GM12865 (cell line): ENCODE measurements at places on chromosomes 3 and 15.

GRCh38 chr3:117722856-117723255 lies 1013.3 kb downstream of the TUSC7 start:
- peak; percentile 14 for DNase-seq

DNA sequence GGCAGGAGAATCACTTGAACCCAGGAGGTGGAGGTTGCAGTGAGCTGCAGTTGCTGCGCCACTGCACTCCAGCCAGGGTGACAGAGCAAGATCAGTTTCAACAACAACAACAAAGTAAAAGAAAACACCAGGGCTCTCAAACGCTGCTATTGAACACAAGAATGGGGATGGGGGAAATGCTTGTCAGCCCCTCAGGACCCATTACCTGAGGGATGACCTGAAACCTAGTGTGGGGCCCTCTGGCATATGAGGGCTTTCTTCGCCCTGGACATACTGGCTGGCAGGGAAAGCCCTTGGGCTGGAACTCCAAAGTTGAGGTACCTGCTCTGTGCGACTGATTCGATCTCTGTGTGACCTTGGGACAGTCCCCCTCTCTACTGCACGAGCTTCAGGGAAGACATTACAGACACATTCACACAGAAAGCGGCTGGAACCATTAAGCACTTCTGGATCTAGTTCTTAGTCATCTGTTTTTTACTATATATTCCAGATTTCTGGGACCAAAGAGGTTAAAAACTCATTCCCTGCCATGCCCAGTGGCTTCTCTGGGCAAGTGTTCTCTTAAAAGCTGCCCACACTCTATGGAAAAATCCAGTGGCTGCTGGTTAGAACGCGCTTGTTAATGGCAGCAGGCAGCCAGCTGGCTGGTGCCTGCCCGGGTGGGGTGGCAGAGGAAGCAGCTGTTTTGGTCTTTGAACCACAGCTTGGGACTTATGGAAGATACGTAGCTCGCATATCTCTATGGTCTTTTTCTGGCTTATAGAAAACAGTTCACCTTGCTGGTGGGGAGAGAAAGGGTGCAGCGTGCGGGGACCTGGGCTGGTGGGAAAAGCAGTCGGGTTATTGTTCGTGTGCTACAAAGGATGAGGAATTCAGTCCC lies 57.2 kb downstream of the ATP1B3 start:
- DNase-seq, result no peak

DNA sequence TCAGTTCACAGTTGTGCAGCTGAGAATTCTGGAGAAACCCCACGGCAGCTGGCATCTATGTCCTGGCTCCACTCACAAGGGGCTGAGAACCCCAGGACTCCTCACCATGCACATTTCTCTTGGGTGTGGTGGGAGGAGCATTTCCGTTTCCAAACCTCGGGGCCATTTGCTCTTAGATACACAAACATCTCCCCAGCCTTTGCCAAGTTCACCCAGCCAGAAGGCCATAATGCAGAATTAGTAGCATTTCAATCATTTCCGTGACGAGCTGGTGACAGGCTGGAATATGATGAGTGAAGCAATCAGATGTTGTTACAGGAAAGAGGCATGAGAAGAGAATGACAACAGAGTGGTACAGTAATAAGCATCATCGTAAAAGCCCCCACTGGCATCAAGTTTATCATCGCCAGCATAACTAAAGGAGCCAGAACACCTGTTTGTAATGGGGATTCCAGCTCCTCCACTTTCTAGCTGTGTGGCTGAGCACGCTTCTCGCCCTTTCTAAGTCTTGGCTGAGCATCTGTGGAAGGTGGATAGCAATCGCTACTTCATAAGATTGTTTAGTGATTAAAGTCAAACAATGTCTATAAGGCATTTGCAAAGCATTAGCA lies 82.0 kb downstream of the LIPC start:
- DNase-seq, result no peak

DNA sequence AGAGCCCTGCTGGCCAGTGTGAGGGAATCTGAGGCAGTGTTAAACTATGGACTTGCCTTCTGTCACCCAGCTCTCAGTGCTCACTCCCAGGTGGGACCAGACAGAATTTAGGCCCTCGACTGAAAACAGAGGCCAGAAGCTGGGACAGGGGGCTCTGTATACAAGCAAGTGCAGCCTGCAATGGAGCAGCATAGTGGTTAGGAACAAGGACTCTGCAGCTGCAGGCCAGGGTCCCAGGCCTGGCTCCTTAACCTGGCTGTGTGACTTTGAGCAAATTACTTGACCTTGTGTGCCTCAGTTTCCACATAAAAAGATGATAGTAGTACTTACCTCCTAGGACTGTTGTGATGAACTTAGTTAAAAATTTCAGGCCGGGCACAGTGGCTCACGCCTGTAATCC lies 39.8 kb downstream of the CMTM7 start:
- no peak for DNase-seq

GRCh38 chr3:124699686-124700396 lies 30.4 kb upstream of the UMPS start:
- DNase-seq, result no peak

DNA sequence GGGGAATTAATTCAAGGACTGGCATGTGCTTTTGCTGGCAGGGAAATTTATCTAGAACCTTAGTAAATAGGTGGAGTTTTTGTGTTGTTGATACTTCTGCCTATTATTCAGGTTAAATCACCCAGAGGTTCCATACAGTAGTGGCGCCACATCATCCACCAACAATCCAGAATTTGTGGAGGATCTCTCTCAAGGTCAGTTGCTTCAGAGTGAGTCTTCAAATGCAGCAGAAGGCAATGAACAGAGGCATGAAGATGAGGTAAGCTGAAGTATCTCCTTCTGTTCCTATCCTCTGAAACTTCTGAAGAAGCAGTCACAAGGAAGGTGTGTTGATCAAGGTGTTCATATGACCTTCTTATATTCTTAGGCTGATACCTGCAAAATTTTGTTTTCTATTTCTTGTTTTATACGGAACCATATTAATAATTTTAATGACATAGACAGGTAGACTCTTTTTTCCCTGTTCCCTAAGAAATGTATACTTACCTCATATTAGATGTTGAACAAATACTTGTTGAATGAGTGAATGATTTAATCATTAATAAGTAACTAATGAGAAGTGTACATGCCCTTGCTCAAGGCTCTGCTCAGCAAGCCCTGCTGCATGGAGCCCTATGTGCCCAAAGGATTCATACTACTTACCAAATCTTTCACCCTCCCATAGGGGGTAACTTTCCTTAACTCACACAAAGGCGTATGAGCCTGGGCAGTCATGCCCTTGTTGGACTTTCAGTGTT lies 43.6 kb downstream of the HMG20A start:
- DNase-seq, result no peak

- DNase-seq, result no peak
Observed at GRCh38 chr3:52998771-52999513, 46.9 kb downstream of the SFMBT1 start.

- peak; percentile 73 for DNase-seq
Observed at GRCh38 chr15:70240082-70240481, 142.4 kb upstream of the TLE3 start.

DNA sequence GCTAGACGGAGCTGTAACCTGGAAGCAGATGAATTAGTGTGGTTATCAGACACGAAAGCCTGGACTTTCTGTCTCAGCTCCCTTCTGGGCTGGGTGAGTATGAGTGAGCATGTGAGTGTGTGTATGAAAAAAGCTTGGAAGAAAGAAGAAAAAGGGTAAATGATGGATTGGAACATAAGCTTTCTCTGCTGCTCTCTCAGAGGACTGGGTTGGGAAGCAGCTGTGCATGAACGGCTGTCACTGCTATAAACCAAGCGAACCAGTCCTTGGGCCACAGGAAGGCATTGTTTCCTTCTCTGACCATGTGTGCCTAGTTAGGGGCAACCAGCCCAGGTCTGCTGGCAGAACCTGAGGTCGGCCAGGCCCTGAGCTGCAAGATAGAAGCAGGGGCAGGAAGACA lies 37.0 kb downstream of the UMPS start:
- no peak for DNase-seq

- DNase-seq, result peak; percentile 21
Observed at GRCh38 chr3:115325539-115325938, 178.5 kb upstream of the ZBTB20 start.

- DNase-seq, result peak; percentile 10
Observed at GRCh38 chr3:142577696-142578328, 721 bp downstream of the ATR start.

DNA sequence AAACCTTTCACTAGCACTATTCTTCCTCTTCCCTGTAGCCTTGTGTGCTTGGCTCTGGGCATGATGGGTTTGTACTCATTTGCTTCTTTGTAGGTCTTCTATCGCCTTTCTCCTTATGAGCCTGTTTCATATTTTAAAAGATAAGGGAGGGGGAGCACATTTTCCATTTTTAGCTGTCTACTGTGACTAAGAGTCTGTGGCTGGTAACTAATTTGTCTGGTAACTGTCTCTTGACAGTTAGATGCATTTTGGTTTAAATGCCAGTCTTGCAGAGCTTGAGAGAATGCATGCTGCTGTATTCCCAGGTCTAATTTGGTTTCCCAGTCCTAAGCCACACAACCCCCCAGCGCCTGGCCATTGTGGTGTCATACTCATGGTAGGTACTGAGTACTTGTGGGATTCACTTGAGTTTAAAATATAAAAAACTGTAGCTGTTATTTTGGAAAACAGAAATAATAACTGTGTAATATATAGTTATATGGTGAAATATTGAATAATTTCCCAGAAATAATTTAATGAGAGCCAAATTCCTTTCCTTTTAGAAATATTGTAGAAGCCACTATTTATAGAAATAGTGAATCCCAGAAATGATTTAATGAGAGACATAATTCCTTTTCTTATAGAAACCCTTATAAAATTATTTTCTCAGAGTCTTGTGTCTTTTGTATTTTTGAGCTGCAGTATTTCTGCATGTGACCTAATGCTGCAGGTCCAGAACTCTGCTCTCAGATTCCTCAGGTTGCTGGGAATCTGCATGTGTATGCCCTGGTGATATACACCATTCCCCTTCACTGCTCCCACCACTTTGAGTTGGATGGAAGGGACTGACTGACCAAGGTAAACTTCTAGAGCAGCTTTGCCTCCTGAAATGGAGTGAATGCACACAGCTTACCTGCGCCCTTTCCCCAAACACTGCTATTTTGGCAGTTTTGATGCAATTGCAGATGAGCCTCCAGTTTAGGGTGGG lies 13.9 kb upstream of the GPR171 start:
- no peak for DNase-seq

DNA sequence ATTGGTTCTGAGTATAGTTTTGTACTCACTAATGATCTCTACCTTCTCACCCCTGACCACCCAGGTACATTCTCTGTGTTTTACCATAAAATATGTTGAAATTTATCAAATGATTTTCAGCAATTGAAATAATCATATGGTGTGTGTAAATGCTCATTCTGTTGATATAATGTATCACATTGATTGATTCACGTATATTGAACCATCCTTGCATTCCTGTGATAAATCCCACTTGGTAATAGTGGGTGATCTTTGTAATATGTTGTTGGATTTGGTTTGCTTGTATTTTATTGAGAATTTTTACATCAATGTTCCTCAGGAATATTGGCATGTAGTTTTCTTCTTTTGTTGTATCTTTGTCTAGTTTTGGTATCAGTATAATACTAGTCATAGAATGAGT lies 1497.6 kb downstream of the OTOL1 start:
- DNase-seq, result no peak

DNA sequence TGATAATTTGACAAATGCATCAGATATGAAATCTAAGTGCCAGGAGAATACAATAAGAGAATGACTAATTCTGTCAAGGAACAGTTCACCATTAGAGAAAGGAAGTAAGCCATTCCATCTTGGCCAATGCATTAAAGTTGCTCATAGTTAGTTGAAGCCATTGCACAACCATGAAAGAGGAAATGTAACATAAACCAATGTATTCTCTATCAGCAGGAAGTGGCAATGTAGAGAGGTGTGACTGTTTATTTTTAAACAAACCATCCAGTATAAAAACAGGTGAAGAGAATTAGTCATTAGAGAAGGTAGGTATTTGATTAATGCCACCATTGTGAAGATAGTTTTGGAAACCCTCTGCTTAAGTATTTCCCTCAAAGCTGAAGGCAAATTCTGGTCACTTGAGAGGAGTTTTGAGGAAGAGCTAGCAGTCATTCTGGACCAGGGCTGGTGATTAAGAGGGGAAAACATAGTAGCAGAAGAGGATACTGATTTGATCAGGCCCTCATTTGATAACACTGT lies 10.7 kb upstream of the ANXA2 start:
- DNase-seq, result peak; percentile 44

DNA sequence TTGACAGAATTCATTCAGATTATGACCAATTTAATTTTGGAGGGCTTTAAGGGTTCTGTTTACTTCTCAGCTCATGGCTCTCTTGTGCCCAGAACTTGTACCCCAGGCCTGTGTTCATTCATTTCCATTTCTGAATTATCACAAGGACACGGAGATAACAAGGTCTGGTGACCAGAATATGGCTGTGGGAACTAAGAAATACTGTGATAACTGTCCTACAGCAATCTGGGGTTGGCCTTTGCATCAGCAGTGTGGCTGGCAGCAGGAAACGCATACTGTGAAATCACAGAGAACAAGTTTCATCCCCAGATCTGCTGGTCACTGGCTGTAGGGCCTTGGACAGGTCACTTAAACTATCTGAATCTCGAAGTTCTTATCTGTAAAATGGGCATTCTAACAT lies 41.8 kb upstream of the TPM1 start:
- no peak for DNase-seq

- DNase-seq, result peak; percentile 52
Observed at GRCh38 chr3:9205345-9206143, 43.9 kb downstream of the SRGAP3 start.

GRCh38 chr3:49428752-49429080 lies 408 bp downstream of the NICN1 start:
- no peak for DNase-seq

DNA sequence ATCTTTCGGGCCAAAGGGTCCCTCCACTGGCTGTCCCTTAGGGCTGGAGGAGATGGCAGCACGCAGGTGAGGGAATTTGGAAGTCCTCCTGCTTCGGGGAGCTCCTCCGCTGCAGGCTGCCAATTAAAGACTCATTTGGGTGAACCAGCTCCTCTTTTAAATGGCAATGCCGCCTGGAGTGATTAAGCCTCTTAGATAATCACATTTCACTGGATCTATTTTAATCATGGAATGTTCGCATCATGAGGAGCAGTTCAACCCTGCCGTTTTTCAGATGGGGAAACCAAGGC lies 117.9 kb downstream of the LIPC start:
- DNase-seq, result no peak

DNA sequence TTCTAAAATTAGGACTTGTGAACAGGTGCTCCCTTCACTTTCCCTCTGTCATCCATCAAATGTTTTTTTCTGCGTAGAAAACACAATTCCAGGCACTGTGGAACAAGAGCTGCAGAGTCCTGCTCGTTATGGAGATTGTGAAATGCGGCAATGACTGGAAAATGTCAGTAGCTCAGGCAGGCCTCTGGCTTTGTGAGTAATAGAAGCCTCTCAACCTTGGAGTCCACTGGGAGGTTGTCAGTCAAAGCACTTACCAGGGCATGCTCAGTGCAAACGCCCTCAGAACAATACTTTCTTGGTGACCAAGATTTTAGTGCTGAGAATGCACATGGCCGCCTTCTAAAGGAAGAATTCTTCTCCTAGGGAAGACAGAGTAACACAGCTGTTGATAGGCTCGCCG lies 26.7 kb upstream of the MED12L start:
- DNase-seq, result no peak

- DNase-seq, result peak; percentile 6
Observed at GRCh38 chr3:34858067-34858660, 781.2 kb upstream of the ARPP21 start.
